ENCODE measurements at places on chromosomes 4 and X.

GRCh38 chrX:37745354-37745753 is 34.5 kb upstream of the CYBB start:
- peak; percentile 40 for DNase-seq

DNA sequence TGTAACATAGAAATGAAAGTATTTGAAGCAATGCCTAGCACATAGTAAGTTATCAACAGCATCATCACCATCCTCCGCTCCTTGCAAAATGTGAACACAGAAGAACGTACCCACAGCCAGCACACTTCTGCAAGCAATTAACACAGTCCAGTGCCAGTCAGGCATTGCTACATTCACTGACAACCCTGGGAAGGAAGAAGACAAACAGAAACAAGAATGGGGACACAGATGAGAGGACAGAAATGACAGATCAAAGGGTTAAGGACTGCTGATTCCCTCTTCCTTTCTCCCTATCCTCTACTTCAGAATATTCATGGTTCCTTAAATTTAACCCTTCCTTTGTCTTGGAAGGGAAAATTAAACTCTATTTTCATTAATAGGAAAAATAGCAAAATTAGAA is 53.1 kb downstream of the CHM start:
- no peak for DNase-seq

- no peak for DNase-seq
Observed at GRCh38 chr4:15242021-15242420, 185.8 kb upstream of the C1QTNF7 start.

DNA sequence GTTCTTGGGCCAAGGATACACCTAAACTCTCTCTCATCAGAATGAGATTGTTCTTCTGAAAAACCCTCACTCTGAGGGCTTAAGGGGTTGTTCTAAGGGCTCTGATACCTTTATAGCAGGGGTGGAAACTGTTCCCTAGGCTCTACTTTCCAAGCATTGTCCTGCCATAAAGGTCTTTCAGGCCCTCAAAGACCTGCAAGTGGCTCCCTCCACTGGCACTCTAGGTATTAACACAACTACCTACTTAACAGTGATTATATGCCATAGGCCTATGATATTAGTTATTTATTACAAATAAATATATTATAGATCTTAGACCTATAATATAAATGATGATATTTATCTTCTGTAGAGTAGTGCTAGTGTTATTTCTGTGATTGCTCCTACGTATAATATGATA is 473.7 kb upstream of the RPS6KA3 start:
- no peak for DNase-seq

DNA sequence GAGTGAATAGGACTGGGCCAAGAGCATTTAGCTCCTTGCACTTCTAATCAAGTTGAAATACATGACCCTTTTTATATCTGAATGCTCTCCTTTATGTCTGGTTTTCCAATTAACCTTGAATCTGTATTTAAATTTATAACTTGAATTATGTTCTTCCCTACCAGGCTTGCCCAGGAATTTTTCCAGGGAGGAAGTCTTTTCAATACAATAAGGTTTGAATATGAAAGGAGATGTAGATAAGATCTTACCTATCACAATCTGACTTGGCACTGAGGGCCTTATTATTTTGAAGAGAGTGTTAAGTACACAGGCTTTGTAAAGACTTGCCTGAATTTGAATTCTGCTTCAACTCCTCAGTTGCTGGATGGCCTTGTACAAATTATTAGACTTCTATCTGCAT is 555.7 kb downstream of the PCDH7 start:
- no peak for DNase-seq

GRCh38 chrX:120001787-120002186 is 58.2 kb upstream of the NKAP start:
- DNase-seq = no peak

DNA sequence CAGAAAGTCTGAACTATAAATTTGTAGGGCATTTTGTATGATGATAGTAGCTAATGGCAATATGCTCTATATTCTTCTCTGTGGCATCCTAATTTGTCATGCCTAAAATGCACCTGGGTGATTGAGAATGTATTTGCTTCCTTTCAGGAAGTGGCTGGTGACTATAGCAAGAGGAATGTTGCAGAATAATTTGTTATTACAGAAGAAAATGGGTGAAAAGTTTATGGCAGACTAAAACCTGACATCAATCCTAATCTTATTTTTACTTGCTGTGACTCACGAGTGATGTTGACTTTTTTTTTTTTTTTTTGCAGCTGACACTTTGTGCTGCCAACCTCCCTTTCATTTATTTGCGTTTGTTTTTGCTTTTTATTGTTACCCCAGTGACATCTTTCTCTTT is 141.1 kb downstream of the MSL3 start:
- no peak for DNase-seq

DNA sequence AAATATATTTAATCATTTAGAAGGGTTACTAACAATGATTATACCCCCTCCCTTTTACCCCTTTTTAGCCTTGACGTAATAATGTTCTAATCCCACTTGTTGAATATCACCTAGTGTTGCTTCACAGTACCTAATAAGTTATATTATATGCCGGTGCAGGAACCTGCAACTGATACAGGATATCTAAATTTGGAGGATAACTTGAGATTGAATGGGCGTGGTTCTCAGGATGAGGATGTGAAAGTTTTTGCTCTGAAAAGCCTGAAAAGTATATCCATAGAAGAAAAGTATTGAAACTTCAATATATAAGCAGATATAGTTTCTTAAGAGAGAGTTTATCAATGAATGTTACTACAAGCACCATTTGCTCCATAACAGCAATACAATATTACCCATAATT is 59.8 kb downstream of the ZNF711 start:
- no peak for DNase-seq

- DNase-seq = no peak
Observed at GRCh38 chrX:24380262-24381187, 20.1 kb downstream of the SUPT20HL1 start.

DNA sequence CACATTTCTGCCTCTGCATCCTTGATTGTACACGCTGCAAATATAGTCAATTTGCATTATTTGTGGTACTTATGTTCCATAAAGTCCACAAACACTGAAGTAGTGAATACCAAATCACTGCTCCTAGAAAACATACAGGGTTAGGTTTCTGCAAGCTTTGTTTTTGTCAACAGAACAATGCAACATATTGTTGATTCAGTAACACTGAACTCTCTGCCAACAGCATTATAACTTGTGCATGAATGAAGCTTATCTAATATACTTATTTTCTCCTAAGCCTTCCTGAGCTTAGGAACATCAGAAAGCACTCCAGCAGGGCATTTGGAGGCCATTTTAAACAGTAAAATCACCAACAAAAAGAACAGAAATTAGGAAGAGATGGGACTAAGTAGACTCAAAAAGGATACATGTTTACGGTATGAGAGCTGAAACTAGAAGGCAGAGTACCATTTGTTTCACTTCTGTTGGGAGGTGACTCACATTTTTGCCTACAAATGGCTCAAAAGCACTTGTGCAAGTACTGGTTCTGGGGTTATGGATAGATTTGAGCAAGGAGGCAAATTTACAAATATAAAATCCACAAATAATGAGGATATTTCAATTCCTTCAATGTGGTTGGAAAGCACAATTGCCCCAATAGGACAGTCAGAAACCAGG is 14.1 kb downstream of the COX18 start:
- DNase-seq = no peak
